ENCODE measurements at places on chromosomes 7 and 10. TPM values are rescaled to one million over a fixed set of nuclear protein-coding genes. Genes with fewer than 3 reads are reported as not detected.

The RELN gene
- 0.33 TPM for total RNA-seq

The HOXA11 gene
- total RNA-seq = not detected

The ASZ1 gene
- total RNA-seq = not detected

The ANKRD61 gene
- not detected for total RNA-seq

The COL1A2 gene
- 107 TPM for total RNA-seq

The BICC1 gene
- total RNA-seq = 35.3 TPM

The ANKRD30A gene
- total RNA-seq = not detected

The CLCN1 gene
- not detected for total RNA-seq

The PRSS1 gene
- total RNA-seq = 44,177 TPM

The TMEM72 gene
- total RNA-seq = 4.7 TPM

The ZNF488 gene
- total RNA-seq = 0.26 TPM

The MCM10 gene
- total RNA-seq = not detected

The ASB10 gene
- total RNA-seq = not detected

The NUDT13 gene
- 3.3 TPM for total RNA-seq

Measured in body of pancreas (tissue), 4 donors.